Fibroblast of lung (primary cell): ENCODE measurements at places on chromosomes 3 and 15. TPM values are rescaled to one million over a fixed set of nuclear protein-coding genes. Genes with fewer than 3 reads are reported as not detected.

The CCR1 gene
- 1.3 and 6.6 TPM in 2 replicates for total RNA-seq

GRCh38 chr3:123297627-123297899 is 95.8 kb downstream of the SEC22A start:
- H3K27me3 ChIP-seq = peaks cover 6% of the 10 kb centered on the region
- no peak overlapping the region for H3K27ac ChIP-seq
- no peak for DNase-seq

- peak; percentile 52 for DNase-seq
- no peaks in the 10 kb centered on the region for H3K36me3 ChIP-seq
- no peak overlapping the region for H3K27ac ChIP-seq
- no peak overlapping the region for H3K4me3 ChIP-seq
- H3K27me3 ChIP-seq = no peaks in the 10 kb centered on the region
Measured at GRCh38 chr15:29812384-29812694, 9.9 kb downstream of the TJP1 start.

DNA sequence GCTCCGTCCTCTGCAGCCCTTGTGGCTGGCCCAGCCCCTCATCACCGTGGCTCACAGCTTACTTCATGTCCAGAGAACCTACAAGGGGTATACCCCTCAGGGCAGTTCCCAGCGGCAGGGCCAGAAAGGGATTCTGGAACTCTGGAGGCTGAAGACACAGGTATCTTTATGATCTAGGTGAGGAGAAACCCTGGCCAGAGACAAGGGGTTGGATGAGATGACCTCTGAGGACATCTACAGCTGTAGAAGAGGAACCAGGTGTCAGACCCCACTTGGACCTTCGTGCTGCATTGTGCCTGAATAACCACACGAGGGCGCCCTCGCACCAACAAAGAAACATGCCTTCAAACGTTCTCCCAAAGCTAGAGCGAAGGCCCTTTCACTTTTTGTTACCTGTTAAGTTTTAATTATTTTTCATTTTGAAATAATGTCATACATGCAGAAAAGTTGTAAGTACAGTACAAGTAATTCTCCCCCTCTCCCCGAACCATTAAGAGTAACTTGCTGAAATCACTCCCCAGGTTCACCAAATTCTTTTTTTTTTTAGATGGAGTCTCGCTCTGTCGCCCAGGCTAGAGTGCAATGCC is 118.7 kb upstream of the SMAD3 start:
- H3K36me3 ChIP-seq = no peaks in the 10 kb centered on the region
- peak; percentile 75 for DNase-seq
- no peak overlapping the region for H3K4me3 ChIP-seq
- no peak overlapping the region for H3K27ac ChIP-seq
- H3K4me1 ChIP-seq = peaks cover 4% of the 10 kb centered on the region
- H3K27me3 ChIP-seq = no peaks in the 10 kb centered on the region

DNA sequence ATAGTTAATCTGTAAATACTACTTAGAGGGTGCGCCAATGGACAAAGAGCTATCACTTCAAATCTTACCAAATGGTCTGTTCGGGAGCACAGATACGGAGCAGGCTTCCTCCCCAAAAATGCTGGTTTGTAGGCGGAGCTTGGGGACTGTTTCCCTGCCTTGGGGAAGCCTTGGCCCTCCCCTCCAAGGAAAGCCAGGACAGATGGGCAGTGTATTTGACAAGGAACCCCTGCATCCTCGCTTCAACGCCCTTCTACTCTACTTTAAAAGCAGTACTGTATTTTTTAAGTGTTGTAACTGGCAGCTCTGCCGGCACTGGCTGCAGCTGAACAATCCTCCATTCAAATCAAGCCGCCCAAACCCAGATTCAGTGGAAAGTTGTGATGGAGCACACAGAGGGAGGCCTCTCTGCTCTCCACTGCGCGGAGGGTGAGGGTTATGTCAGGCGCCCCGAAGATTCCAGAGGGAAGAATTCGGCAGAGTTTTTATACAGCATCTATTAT is 83.1 kb upstream of the FNDC3B start:
- no peak overlapping the region for H3K27ac ChIP-seq
- no peak overlapping the region for H3K4me3 ChIP-seq
- H3K4me1 ChIP-seq = no peaks in the 10 kb centered on the region
- H3K27me3 ChIP-seq = no peaks in the 10 kb centered on the region
- DNase-seq = no peak
